ENCODE measurements at places on chromosomes 1 and 21.

- DNase-seq, result no peak
Measured at GRCh38 chr21:21283810-21284209, 285.6 kb downstream of the NCAM2 start.

DNA sequence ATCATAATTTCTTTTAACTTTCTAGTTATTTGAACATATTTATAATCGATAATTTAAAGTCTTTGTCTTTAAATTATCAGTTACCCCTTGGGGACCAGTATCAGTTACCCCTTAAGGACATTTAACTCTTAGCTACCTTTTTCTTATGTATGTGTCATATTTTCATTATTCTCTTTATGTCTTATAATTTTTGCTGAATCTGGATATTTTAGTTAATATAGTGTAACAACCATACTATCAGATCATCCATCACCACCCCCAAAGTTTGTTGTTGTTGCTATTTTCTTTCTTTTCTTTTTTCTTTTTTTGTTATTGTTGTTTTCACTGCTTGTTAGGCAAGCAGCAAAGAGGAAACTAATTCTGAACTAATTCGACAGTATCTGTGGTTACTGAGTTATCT, 57.0 kb upstream of the TNFSF18 start:
- DNase-seq, result no peak

DNA sequence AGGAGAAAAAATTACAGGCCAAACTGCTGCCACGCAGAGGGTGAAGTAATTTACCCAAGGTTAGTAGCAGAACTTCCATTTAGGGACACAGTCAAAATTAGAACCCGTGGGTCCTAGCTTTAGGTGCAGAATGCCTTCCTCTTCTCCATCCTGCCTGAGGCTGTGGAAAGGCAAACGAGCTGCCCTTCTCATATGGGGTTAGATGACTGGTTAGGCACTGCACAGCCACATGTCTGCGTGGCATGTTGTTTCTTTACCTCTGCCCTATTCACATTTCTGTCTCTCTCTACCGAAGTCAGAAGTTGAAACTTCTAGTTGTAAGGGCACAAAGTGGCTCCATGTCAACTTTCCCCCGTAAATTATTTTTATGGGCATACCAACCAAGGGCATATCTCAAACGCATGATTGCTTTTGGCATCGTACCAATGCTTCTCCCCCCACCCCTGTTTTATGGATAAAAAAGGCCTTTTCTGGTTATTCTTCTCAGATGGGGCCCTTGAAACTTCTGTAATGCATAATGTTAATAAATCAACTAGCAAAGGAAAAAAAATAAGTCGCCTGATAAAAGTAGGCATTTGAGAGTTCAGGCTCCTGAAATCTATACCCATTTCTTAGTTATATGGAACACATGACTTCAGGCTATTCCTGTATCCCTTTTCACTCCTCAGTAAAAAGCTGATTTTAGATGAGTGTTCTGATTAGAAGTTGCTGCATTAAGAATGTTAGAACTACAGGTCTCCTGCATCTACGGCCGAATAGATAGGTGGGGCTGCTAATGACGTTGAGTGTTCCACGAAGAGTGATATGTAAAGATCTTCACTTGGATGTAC, 139.6 kb upstream of the NRIP1 start:
- no peak for DNase-seq

- DNase-seq, result no peak
Measured at GRCh38 chr1:233725423-233725822, 111.5 kb downstream of the KCNK1 start.

GRCh38 chr21:15005391-15005790, 59.4 kb downstream of the NRIP1 start:
- no peak for DNase-seq

DNA sequence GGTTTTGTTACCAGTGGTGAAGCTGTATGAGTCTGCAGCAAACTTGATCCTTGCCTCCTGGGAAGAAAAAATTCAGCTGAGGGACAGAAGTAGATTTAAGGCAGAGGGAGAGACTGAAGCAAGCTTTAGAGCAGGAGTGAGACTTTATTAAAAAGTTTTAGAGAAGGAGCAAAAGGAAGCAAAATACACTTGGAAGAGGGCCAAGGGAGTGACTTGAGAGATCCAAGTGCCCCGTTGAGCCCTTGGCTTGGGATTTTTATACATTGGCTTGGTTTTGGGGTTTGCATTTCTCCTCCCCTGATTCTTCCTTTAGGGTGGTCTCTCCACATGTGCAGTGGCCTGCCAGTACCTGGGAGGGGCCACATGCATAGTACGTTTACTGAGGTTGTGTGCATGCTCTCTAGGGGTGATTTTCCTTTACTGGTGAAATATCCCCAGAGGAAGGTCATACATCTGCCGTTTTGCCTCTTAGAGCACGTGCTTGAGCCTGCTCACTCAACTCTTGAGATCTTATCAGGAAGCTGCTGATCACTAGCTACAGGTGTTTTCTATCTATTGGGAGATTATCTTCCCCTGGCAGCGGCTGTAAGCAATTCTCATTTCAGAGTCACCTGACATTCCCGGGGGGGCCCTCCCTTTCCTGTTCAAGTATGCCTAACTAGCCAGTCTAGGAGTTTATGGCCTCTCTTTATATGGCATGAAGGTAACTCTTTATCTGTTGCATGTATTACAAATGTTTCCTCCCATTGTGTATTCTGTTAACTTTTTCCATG, 20.3 kb downstream of the FASLG start:
- DNase-seq, result no peak

DNA sequence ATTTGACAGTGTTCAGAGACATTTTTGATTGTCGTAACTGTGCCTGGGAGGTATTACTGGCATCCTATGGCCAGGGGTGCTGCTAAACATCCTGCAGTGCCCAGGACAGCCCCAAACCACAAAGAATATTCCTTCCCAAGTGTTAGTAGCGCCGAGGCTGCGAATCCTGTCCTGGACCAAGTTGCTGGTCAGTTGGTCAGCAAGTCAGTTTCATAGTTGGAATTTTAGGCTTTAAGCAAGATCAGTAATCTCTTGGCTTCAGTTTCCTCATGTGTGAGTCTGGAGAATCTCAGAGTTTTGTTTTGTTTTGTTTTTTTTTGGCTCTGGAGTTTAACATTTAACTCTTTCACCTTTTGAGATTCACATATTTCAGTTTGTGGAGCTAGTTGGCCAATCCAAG, 65.0 kb downstream of the MTR start:
- DNase-seq, result no peak

DNA sequence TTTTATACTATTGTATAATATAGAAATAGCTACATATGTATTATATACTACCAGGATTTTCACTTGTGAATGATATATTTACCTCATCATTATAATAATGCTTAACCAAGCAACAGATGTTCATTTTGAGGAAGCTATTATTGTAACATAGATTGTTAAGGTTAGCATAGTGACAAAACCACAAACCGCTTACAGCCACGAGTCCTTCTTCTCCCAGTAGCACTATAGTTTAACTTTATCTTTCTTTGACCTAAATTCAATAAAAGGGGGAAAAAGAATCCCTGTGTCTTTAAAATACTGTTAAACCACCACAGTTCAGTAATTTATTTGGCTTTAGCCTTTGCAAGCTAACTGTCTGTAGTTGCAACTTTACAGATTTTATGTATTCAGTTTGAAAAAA, 1039.4 kb upstream of the B3GALT2 start:
- no peak for DNase-seq

DNA sequence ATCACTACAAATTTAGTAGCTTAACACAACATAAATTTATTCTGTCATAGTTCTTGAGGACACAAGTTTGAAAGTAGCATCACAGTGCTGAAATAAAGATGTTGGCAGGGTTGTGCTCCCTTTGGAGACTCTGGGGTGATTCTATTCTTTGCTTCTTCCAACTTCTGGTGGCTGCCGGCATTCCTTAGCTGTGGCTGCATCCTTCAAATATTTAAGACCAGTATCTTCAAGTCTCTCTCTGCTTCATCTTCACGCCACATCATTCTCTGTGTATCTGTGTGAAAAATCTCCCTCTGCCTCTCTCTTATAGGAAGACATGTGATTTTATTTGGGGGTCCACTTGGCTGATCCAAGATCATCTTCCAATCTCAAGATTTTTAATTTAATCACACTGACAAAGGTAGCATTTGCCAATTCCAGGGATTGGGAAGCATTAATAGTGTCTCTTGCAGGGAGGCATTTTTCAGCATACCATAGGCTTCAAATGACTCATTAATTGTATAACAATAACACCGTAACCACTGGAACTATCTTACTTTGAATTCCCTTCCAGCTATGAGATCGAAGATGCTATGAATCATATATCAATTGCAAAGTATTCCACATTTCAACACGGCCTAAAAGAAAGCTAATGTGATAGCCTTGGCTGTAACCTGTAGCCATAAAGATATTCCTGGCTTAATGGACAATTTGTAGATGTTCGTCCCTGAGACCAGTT, 74.6 kb downstream of the DPT start:
- no peak for DNase-seq

DNA sequence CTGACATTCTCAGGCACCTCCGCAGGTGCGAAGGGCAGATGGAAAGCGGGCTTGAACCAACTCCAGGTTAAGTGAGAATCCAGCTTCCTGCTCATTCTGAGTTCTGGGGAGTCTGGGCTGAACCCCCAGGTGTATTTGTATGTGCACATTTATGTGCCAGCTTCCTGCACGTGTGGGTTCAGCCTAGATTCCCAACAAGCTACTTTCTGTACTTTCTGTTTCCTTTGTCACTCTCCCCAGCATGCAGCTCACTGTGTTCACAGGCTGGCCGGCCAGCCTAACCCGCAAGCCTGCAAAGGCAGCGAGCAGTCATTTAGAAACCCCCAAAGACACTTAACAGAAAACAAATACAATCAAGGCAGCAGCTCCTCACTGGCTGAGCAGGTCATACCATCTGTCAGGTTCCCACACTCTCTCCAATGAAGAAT, 1.3 kb upstream of the IL19 start:
- no peak for DNase-seq

DNA sequence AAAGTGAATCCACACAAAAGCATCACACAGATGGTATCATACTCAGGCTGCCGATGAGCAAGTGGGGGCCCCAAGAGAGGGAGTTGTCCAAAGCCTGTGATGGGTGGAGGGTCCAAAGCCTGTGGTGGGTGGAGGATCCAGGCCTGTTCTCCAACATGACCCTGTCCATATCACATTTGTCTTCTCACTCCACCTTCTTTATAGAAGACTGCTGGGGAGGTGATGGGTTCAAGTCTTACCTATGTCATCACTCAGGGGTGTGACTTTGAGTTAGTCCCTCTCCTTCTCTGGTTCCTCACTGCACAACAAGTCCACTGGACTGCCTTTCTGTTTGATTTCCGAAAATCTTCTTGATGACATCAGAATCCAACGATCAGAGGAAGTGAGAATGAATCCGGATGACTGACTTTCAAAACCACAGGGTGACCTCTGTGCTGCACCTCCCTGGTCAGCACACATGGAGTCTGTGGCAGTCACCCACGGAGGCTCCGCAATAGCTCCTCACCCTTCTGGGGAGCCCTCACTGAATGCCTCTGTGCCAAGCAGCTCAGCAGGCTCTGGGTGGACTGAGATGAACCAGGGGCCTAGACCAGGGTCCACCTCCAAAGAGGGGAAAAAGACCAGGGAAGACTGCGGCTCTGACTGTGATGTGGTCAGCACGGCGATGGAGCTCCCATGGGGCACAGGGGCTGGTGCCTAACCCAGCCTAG, 166.8 kb downstream of the HIVEP3 start:
- no peak for DNase-seq

DNA sequence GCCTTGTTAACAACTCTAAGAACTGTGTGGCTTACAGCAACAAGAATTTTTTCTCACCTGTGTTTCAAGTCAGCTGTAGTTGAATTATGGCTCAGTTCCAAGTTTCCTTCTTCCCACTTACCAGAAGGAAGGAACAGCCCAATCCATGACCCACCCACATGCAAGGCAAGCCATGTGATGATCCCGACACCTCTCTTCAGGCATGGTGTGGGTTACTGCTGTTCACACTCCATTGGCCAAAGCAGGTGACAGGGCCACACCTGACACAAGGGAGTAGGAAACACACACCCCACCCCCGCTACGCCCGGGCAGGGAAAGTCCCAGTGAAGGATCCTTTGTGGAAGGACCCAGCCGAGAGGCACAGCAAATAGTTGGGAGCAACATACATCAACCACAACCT, 36.3 kb downstream of the KCNJ15 start:
- DNase-seq, result no peak

DNA sequence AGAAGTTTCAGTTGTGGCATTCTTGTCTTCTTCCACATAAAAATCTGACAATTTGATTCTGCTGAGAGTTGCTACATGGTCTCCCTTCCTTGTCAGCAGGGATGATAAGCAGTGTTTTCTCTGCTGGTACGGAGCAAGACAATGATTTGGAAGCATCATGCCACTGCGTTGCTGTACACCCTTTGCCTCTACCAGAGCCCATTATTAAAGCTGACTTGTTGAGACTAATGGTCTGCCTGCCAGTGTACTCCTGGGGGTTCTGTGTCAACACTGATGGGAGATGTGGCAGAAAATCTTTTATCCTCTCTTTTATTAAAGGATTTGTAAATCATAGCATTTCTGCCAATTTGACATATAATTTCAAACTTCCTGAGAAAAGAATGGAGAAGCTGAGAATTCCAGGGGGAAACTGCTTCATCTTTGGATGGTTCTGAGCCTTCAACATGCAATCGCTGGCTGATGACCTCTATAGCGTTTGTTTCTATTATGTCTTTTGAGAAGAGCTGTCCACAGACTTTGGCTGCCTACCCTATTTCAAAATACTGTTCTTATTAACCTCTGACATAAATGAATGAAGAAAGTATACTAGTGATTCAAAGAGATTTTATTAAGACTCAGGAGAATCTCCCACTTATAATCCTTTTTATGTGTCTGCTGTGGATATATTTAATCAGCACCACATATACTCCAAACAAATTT, 47.9 kb upstream of the DYNLT5 start:
- no peak for DNase-seq

GRCh38 chr1:151918819-151919610, 9.7 kb upstream of the THEM4 start:
- no peak for DNase-seq

DNA sequence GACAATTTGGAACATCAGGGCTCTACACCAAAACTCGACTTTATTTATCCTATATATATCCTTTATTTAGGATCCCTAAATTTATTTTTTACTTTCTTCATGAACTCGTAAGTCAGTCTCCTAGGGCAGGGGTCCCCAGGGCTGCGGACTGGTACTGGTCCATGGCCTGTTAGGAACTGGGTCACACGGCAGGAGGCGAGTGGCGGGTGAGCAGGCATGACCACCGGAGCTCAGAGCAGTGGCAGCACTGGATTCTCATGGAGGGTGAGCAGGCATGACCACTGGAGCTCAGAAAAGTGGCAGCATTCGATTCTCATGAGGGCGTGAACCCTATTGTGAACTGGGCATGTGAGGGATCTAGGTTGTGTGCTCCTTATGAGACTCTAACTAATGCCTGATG, 427.0 kb downstream of the SMYD3 start:
- no peak for DNase-seq

- DNase-seq, result no peak
Measured at GRCh38 chr1:58695206-58695605, 4.7 kb downstream of the MYSM1 start.

GRCh38 chr1:48164571-48164970, 57.9 kb upstream of the SLC5A9 start:
- DNase-seq, result no peak

DNA sequence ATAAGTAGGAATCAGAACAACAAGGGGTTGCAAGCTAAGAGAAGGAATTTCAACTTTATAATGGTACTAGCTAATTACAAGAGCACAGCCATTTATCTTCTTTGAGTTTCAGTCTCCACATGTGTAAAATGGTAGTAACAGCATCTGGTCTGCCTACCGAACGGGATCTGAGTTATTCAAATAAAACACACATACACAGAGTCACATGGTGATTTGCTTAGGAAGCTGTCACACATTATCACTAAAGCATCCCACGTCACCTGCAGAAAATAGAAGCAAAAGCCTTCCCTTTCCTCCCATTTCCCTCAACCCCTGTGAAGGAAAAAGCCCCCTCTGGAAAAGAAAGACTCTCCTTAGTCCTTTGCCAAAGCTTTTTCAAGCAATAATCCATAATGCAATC, 389.7 kb downstream of the OMA1 start:
- no peak for DNase-seq
